Activated B cell treated with CpG ODN at 0.5 μM for 24 hours (primary cell): ENCODE measurements at places on chromosomes 2 and 18. TPM values are rescaled to one million over a fixed set of nuclear protein-coding genes. Genes with fewer than 3 reads are reported as not detected.

- no peak overlapping the region for H3K27ac ChIP-seq
- no peak for DNase-seq
- no peaks in the 10 kb centered on the region for H3K36me3 ChIP-seq
- H3K4me3 ChIP-seq = no peak overlapping the region
Measured at GRCh38 chr2:208033701-208034502, 8.6 kb upstream of the PLEKHM3 start.

DNA sequence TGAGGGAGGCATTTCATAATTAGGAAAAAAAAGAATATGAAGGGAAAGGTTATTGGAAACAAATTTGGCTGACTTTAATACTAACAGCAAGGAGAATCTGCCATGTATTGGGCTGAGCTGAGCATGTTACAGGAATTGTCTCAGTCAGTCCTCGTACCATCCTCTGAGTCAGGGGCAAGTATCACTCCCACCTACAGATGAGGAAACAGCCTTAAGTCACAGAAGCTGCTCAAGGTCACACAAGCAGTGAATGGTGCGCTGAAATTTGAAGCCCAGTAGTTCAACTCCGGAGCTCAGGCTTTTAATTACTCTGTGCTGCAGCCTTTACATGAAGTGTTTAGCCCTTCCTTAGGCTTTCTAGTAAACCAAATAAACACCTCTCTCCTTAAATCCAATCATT is 17.3 kb downstream of the PROKR1 start:
- peaks cover 9% of the 10 kb centered on the region for H3K27me3 ChIP-seq
- H3K36me3 ChIP-seq = no peaks in the 10 kb centered on the region
- no peak for DNase-seq
- no peak overlapping the region for H3K27ac ChIP-seq
- H3K4me1 ChIP-seq = peaks cover 14% of the 10 kb centered on the region

DNA sequence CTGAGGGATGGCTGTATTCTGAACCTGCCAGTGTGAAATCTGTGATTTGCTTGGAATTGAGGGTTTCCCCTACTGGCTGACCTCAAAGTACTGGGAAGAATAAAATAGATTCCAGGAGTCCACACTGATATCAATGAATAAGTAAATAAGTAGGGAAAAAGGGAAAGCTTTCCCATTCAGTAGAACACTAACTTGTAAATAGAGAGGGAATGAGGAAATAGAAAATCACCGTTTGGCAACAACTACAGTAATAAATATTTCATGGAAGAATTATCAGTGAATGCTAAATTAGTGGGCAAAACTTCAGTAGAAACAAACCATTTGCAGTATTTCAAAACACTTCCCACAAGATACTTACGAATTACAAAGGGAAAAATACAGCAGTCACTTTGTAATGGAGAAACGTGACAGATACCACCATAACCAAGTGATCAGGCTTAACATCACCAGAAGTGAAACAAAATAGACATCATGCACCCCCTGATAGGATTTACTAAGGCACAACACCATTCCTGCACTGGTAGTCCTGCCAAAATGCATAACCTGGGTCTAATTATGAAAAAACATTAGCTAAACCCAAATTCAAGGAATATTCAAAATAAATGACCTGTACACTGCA is 88.5 kb downstream of the ICA1L start:
- H3K4me1 ChIP-seq = peaks cover 11% of the 10 kb centered on the region
- no peak for DNase-seq
- no peak overlapping the region for H3K27ac ChIP-seq

The GRB14 gene
- total RNA-seq = 0.71 TPM in 1 of 2 replicates, not detected in the other

- H3K4me3 ChIP-seq = peak overlapping the region; percentile 66
- peak overlapping the region; percentile 83 for H3K27ac ChIP-seq
- H3K27me3 ChIP-seq = no peaks in the 10 kb centered on the region
- no peak for DNase-seq
- no peaks in the 10 kb centered on the region for H3K36me3 ChIP-seq
Measured at GRCh38 chr2:31319406-31320175, 85.6 kb downstream of the EHD3 start.

The KLHL29 gene
- total RNA-seq = 1.3 and 2.5 TPM in 2 replicates

GRCh38 chr2:50558182-50558581 is 473.8 kb downstream of the NRXN1 start:
- no peak for DNase-seq
- no peak overlapping the region for H3K4me3 ChIP-seq
- no peaks in the 10 kb centered on the region for H3K36me3 ChIP-seq
- H3K27ac ChIP-seq = no peak overlapping the region
- no peaks in the 10 kb centered on the region for H3K27me3 ChIP-seq
- H3K4me1 ChIP-seq = no peaks in the 10 kb centered on the region

The GCA gene
- 31.3 and 33.9 TPM in 2 replicates for total RNA-seq

DNA sequence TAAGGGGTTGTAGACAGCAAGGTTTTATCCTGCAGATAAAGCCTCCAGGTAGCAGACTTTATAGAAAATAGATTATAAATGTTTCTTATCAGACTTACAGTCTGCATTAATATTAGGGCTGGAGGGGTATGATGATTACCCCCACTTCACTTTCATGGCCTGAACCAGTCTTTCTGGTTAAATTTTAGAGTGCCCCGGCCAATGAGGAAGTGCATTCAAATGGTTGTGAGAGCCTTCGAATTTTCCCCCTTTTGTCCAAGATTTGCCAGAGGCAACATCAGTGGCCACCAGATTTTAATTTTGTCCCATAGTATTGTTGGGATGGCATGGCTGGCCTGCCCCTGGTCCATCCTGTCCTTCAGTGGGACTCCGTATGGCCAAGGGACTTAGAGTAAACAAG is 31.6 kb downstream of the COMMD1 start:
- no peaks in the 10 kb centered on the region for H3K27me3 ChIP-seq
- DNase-seq = no peak
- H3K4me3 ChIP-seq = no peak overlapping the region
- H3K27ac ChIP-seq = no peak overlapping the region
- peaks cover 10% of the 10 kb centered on the region for H3K4me1 ChIP-seq
- peaks cover 23% of the 10 kb centered on the region for H3K36me3 ChIP-seq

The MBP gene
- total RNA-seq = 88.0 and 92.7 TPM in 2 replicates

DNA sequence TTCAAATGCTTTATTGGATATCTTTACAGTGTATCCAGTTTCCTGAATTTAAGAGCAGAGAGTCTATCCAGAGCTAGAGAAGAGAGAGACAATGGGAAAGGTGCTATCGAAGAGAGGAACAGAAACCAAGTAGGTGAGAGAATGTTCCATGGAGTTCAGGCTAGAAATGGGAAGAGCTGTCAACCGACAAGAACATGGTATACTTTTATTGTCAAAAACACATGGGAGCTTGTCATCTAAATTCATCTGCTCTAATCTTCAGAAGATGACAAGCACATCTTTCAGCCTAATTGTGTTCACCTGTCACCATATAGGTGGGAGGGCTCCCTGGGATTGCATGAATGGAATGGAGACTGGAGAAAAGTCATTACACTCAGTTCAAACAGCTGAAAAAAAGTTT is 690.4 kb upstream of the LRATD1 start:
- H3K4me1 ChIP-seq = no peaks in the 10 kb centered on the region
- H3K27ac ChIP-seq = no peak overlapping the region
- H3K27me3 ChIP-seq = no peaks in the 10 kb centered on the region
- H3K36me3 ChIP-seq = no peaks in the 10 kb centered on the region

- H3K4me3 ChIP-seq = no peak overlapping the region
- H3K27me3 ChIP-seq = no peaks in the 10 kb centered on the region
- DNase-seq = no peak
- peaks cover 33% of the 10 kb centered on the region for H3K4me1 ChIP-seq
Measured at GRCh38 chr2:241153616-241154015, 3.3 kb downstream of the PPP1R7 start.
